ENCODE measurements at places on chromosomes 5 and 9.

DNA sequence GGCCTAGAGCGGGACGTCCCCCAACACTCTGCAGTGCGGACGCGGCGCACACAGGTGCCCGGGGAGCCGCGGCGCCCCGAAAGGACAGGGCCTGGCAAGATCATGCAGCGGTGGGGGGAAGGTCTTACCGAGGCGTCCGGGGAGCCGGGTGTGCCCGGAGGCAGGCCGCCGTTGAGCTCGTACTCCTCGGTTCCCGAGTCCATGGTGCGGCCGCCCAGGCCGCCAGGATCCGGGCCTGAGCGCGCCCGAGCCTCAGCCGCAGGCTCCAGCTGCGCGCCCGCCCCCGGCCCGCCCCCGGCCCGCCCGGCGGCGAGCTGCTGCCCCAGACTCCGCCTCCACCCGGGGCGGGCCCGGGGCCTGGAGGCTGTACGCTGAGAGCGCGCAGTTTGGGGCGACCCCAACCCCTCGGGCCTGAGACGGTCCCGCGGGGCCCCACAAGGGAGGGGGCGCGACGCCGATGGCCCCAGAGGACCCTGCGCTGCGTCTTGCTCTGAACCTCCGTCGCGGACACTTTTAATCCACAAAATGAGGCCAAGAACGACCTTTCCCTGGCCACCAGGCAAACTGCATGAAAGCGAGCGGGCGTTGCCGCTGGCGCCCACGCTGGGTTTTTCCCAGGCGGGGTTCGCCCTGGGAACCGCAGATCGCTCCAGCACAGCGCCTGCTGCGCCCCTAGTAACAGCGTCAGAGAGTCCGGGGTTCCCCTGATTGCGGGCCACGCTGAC, at the start of gene NINJ1:
Gene NINJ1 (minus strand): TSS at position 237 of the 725 bp plus-strand sequence. CDS start 34 bp downstream, at position 203.
- peak; percentile 90 for DNase-seq

- DNase-seq, result no peak
Observed at GRCh38 chr9:136342181-136343120, 15.1 kb downstream of the GPSM1 start.

GRCh38 chr5:151935135-151935695, 10.6 kb upstream of the GLRA1 start:
- DNase-seq, result no peak

DNA sequence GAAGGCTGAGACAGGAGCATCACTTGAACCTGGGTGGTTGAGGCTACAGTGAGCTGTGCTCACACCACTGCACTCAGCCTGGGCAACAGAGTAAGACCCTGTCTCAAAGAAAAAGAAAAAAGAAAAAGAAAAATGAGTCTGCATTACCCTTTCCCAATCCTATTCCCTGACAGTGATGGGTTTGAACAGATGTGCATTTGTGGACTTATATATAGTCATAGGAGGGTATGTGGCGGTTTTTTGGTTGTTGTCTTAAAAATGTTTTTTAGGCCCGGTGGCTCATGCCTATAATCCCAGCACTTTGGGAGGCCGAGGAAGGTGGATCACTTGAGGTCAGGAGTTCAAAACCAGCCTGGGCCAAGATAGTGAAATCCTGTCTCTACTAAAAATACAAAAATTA, 13.4 kb downstream of the HDHD3 start:
- DNase-seq, result no peak

DNA sequence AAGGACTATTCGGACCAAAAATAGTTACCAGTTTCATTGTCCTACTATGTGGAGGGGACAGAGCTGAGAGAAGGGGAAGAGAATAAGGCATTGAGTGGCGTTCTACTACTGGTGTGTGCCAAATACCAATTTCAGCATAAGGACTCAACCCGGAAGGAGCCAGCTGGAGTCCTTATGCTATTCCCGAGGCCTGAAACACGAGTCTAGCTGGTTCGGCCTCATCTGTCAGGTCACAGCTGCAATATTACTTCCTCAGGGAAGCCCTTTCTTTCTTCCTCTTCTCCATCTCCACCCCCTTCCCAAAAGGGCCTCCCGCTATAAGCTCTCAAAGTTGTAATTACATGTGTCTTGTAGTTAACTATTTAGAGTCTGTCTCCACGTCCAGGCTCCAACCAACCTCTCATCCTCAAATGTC, 20.5 kb upstream of the FER start:
- peak; percentile 62 for DNase-seq

DNA sequence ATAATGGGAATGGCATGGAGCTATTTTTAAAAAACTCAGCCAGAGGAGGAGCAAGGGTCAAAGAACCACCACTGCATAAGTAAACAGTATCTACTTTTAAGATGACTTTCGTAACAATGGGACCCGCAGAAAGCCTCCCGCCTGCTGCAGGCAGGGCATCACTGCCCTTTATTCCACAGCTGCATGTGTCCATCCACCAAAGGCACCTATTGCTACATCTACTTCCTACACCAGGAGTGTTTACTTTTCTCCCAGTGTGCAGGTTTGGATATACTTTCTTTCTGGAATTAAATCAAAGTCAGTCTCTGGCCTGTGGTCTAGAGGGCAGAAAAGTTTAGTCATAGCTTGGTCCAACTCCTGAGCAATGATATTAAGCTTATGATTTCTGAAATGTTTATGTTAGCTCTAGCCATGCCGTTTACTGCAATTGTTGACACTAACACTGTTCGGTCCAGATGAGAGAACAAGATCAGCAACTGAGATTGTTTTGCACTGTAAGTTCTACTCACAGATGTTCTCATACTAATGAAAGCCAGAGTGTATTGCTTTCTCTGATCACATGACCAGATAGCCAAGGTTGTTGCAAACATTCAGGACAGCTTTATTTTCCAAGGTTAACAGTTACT, 391.5 kb downstream of the FGF10 start:
- DNase-seq, result no peak

GRCh38 chr5:149273950-149274349, 2.3 kb downstream of the AFAP1L1 start:
- no peak for DNase-seq

DNA sequence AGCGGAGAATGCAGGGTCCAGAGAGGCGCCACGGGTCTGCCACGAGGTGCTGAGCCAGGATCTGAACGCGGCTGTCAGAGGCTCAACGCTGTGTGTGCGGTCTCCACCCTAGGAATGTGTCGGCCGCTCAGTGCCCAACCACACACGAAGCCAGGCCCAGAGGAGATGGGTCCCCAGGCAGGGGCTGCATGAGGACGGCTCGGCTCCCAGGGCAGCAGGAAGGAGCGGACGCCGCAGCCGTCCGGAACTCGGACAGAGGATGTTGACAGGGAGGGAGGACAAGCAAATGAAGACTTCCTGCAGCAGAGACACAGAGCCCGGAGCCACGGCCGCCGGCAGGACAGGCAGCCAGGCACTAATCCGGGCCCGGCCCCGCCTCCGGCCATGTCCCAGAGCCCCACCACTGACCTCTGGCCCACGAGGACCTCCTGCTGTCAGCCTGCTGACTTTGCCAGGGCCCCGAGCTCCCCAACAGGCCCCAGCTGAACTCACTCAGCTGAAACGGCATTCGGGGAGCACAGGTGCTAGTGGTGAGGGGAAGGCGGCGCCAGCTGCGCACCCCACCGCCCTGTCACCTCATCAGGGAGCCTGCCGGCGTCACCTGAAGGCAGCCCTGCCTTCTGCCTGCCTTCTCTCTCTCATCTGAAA, 12.7 kb downstream of the VAV2 start:
- DNase-seq, result no peak

DNA sequence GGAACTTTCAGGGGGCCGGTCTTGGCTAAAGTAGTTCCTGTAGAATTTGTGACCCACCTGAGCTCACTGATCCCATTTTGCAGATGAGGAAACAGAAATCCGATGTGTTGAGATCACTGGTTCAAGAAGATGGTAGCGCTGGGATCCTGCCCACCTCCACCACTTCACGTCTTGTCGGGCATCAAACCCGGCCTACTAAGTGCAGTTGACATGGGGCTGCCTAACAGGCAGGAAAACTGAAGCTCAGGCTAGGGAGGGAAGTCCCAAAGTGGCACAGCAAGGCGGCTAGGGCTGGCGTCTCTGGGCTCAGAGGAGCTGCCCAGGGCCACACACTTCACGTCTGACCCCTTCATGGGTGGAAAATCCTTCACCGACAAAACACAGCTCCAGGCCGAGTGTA, 502 bp upstream of the ENG start:
- DNase-seq, result no peak

DNA sequence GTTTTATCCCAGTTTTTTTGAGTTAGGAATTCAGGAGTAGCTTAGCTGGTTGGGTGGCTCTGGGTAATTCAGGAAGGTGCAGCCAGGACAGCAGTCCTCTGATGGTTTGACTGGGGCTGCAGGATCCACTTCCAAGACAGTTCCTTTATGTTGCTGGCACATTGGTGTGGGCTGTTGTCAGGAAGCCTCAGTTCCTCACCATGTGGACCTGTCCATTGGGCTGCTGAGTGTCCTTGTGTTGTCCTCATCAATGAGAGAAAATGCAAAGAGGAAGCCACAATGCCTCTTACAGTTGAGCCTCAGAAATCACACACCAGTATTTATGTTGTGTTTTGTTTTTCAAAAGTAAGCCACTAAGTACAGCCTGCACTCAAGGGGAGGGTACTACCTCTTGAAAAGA, 140.9 kb downstream of the MAST4 start:
- no peak for DNase-seq
